ENCODE measurements at places on chromosomes 5 and 9.

DNA sequence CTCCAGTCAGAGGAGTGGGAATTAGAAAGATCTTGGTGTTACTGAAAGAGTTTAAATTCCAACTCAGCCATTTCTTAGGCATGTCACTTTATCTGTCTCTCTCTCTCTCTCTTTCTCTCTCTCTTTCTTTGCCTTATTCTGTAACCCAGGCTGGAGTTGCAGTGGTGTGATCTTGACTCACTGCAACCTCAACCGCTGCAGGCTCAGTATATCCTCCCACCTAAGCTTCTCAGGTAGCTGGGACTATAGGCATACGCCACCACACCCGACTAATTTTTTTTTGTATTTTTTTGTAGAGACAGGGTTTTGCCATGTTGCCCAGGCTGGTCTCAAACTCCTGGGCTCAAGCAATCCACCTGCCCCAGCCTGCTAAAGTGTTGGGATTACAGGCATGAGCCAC is 18.3 kb downstream of the RABEPK start:
- H3K27me3 ChIP-seq: no peaks in the 10 kb centered on the region
- no peak overlapping the region for H3K4me3 ChIP-seq
- H3K36me3 ChIP-seq: peaks cover 33% of the 10 kb centered on the region
- H3K4me1 ChIP-seq: no peaks in the 10 kb centered on the region
- no peak for DNase-seq
- no peak overlapping the region for H3K27ac ChIP-seq

DNA sequence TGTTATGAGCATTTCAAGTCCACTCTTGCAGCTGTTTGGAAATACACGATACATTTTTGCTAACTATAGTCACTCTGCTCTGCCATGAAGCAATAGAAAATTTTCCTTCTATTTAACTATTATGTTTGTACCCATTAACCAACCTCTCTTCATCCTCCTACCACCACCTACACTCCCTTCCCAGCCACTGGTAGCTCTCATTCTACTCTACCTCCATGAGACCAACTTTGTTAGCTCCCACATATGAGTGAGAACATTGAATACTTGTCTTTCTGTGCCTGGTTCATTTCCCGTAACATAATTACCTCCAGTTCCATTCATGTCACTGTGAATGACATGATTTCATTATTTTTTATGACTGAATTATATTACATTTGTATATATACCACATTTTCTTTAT is 505.9 kb upstream of the CCNG1 start:
- DNase-seq: no peak
- H3K27ac ChIP-seq: no peak overlapping the region
- H3K36me3 ChIP-seq: no peaks in the 10 kb centered on the region

GRCh38 chr5:109937951-109938350 is 248.2 kb downstream of the MAN2A1 start:
- H3K27ac ChIP-seq: no peak overlapping the region
- H3K36me3 ChIP-seq: no peaks in the 10 kb centered on the region
- no peaks in the 10 kb centered on the region for H3K27me3 ChIP-seq
- no peak for DNase-seq

DNA sequence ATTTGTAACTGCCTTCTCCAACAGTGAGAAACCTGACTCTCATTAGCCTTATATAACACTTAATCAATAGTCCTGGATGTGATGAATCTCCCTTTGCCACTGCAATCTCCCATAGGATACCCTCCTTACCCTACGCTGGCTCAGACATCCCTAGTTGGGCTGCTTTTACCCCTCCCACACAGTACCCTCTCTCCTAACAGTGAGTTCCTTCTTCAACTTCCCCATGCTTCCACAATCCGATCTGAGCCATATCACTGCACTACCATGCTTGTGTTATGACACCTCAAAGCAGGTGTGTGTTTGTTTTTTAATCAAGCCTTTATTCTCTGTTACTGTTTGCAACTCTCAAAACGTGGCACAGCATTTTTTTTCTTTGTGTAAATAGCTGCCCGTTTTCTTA is 60.5 kb upstream of the C9orf72 start:
- peaks cover 34% of the 10 kb centered on the region for H3K27me3 ChIP-seq
- H3K4me3 ChIP-seq: no peak overlapping the region
- no peaks in the 10 kb centered on the region for H3K36me3 ChIP-seq
- no peak overlapping the region for H3K27ac ChIP-seq

DNA sequence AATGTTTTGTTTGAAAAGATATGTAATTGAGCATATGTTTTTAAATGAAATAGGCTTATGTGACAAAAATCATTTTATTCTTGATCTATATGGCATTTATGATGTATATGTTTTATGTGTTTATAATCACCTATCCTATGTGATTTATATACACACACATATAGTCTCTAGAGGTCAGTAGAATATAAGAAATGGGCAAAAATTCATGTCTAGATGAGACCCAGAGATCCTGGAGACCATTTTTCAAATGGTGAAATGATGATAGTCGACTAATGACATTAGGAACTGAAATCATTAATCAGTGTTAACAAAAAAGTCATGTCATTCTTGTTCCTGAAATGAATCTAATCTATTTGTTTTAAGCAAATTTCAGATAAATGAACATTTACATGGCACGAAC is 709.2 kb upstream of the WWC1 start:
- H3K27ac ChIP-seq: no peak overlapping the region
- H3K4me3 ChIP-seq: no peak overlapping the region
- H3K27me3 ChIP-seq: no peaks in the 10 kb centered on the region
- no peaks in the 10 kb centered on the region for H3K36me3 ChIP-seq
- no peak for DNase-seq

DNA sequence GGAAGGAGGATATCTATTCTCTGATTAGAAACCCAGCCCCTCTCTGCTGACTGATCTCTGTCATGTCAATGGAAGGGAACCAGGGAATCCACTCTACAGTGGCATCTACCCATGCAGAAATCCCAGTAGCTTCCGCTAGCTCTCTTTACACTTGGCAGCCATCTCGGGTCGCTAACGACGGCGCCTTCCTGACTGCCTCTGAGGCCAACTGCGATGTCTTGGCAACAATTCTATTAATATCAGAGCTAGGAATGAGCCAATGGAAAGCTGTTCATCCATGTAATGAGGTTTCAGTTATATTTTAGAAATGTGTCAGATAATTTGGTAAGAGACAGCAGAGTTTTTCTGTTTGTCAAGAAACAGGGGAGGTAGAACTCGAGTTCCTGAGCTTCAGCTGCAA is 67.6 kb upstream of the ATP10B start:
- no peak for DNase-seq
- no peaks in the 10 kb centered on the region for H3K36me3 ChIP-seq
- no peaks in the 10 kb centered on the region for H3K4me1 ChIP-seq
- H3K4me3 ChIP-seq: no peak overlapping the region
- no peak overlapping the region for H3K27ac ChIP-seq

DNA sequence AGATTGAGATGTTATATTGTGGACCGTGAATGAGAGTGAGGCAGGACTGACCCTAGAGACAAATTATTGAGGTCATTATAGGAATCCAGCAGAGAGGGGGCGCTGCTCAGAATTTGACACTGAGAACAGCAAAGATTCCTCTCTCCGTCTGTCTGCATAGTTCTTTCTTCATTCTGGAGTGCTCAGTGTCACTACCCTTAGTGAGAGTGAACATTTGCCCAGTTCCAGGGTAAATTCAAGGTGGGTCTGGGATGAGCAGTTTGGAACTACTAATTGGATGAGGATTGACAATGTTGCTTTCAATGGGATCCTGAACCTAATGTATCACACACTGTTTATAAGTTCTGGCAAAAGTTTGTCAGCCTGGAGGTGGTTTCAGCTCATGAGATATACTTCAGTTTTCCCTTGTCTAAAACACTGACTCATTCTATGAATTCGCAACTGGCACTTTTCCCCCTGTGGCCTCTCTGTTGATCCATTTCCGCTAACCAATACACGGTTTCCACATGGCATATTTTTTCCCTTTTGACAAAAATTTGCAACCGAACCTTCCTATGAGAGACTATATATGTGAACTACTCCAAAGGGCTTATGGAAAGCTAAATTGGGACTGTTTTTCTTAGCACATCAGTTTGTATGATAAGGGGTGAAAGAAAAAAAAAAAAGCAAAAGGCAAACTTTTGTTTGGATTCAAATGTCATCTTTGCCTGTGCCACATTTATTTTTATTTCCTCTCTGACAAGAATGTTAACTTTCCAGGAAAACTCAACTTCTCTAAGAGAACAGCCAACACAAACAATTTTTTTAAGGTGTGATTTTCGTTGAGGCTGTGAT is 1240.7 kb upstream of the WWC1 start:
- H3K27me3 ChIP-seq: no peaks in the 10 kb centered on the region
- H3K36me3 ChIP-seq: no peaks in the 10 kb centered on the region
- H3K4me1 ChIP-seq: no peaks in the 10 kb centered on the region
- no peak overlapping the region for H3K4me3 ChIP-seq
- DNase-seq: no peak
- no peak overlapping the region for H3K27ac ChIP-seq

- H3K27ac ChIP-seq: no peak overlapping the region
- no peaks in the 10 kb centered on the region for H3K27me3 ChIP-seq
- DNase-seq: no peak
- H3K36me3 ChIP-seq: peaks cover 2% of the 10 kb centered on the region
Measured at GRCh38 chr5:9196403-9197227, 349.3 kb downstream of the SEMA5A start.

DNA sequence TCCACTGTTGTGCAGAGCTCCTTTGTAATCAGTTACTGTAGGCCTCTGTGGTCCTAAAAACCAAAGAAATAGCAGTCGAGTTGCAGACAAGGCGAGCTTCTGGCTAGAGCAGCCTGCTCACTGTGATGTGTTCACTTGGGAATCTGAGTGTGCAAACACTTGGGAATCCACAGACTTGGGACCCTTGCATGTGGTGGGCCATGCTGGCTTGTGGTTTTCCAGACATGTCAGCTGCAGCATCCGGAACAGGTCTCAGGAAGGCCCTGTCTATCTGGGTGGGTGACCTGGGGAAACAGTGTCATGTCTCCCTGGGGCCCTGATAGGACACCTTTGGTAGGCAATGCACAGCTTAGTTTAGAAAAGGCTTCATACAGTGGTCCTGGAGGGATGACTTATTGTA is 66.4 kb downstream of the WWC1 start:
- H3K4me3 ChIP-seq: no peak overlapping the region
- no peak for DNase-seq
- peaks cover 13% of the 10 kb centered on the region for H3K27me3 ChIP-seq
- no peak overlapping the region for H3K27ac ChIP-seq
- no peaks in the 10 kb centered on the region for H3K4me1 ChIP-seq

DNA sequence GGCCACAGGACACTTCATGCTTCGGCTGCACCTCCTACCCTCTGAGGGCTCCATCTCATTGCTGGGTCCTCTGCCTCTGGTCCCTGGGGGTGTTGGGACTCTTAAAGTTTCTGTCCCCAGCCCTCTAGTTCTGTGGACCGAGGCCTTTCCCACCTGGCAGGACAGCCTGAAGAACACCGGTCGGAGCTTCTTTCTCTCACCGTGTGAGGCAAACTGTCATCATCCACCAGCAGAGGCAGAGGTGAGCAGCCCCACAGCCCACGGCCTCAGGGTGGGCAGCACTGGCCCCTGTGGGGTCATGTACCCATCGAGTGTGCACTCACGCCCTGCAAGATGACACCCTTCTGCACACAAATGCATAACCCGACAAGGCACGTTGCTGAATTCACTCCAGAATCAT is 49.9 kb downstream of the IRX2 start:
- H3K4me3 ChIP-seq: no peak overlapping the region
- no peak for DNase-seq
- H3K27me3 ChIP-seq: no peaks in the 10 kb centered on the region
- no peaks in the 10 kb centered on the region for H3K36me3 ChIP-seq
- H3K4me1 ChIP-seq: no peaks in the 10 kb centered on the region
- no peak overlapping the region for H3K27ac ChIP-seq

DNA sequence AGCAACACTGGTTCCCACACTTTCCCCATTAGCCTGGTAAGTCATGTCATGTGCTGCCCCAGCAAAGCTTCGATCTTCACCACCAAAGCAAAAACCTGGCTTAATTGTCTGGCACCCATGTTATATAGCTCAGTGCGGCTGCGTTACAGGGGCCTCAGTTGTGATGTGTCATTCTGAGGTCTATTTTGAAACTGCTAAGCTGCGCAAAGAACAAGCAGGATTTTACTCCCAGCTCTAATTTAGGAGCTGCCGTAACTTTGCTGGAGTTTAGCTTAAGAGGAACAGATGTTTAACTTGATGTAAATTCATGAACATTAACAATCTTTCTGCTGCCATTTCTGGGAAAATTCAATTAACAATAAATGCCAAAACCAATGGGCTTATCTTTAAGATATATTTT is 274.1 kb downstream of the HSPA4 start:
- no peaks in the 10 kb centered on the region for H3K36me3 ChIP-seq
- H3K4me1 ChIP-seq: no peaks in the 10 kb centered on the region
- no peak overlapping the region for H3K4me3 ChIP-seq
- H3K27ac ChIP-seq: no peak overlapping the region

GRCh38 chr9:92808726-92809451 is 44.3 kb upstream of the BICD2 start:
- peak overlapping the region; percentile 76 for H3K4me3 ChIP-seq
- peaks cover 6% of the 10 kb centered on the region for H3K4me1 ChIP-seq
- peaks cover 48% of the 10 kb centered on the region for H3K27me3 ChIP-seq
- no peaks in the 10 kb centered on the region for H3K36me3 ChIP-seq
- peak overlapping the region; percentile 14 for H3K27ac ChIP-seq

GRCh38 chr5:172588380-172588779 is 52.7 kb upstream of the NEURL1B start:
- no peak overlapping the region for H3K27ac ChIP-seq
- no peak for DNase-seq
- H3K4me3 ChIP-seq: no peak overlapping the region
- H3K36me3 ChIP-seq: no peaks in the 10 kb centered on the region

GRCh38 chr5:31470608-31471007 is 61.3 kb downstream of the DROSHA start:
- H3K27me3 ChIP-seq: no peaks in the 10 kb centered on the region
- no peak overlapping the region for H3K4me3 ChIP-seq
- H3K27ac ChIP-seq: no peak overlapping the region
- peaks cover 22% of the 10 kb centered on the region for H3K36me3 ChIP-seq
- no peaks in the 10 kb centered on the region for H3K4me1 ChIP-seq

GRCh38 chr9:81562231-81563019 is 126.9 kb downstream of the TLE1 start:
- no peak overlapping the region for H3K27ac ChIP-seq
- H3K36me3 ChIP-seq: no peaks in the 10 kb centered on the region
- no peak for DNase-seq

- H3K4me1 ChIP-seq: no peaks in the 10 kb centered on the region
- H3K27me3 ChIP-seq: no peaks in the 10 kb centered on the region
- H3K36me3 ChIP-seq: no peaks in the 10 kb centered on the region
Measured at GRCh38 chr5:89083791-89084190, 200.8 kb upstream of the MEF2C start.

- H3K4me3 ChIP-seq: no peak overlapping the region
- no peak overlapping the region for H3K27ac ChIP-seq
- H3K4me1 ChIP-seq: peaks cover 39% of the 10 kb centered on the region
- no peak for DNase-seq
- H3K27me3 ChIP-seq: no peaks in the 10 kb centered on the region
Measured at GRCh38 chr9:95721061-95721531, 154.4 kb upstream of the ERCC6L2 start.

All from central memory CD8-positive, alpha-beta T cell (primary cell).